ENCODE measurements at places on chromosomes 11 and 22. TPM values are rescaled to one million over a fixed set of nuclear protein-coding genes. Genes with fewer than 3 reads are reported as not detected.

GUCY1A2 gene
- 0.78 TPM for total RNA-seq

DGCR8 gene
- total RNA-seq: 44.0 TPM

JOSD1 gene
- 85.5 TPM for total RNA-seq

GRCh38 chr11:128574576-128575011, 12.8 kb downstream of the ETS1 start:
- no peak for DNase-seq
- H3K27ac ChIP-seq: no peak overlapping the region
- peaks cover 25% of the 10 kb centered on the region for H3K4me1 ChIP-seq
- H3K27me3 ChIP-seq: no peaks in the 10 kb centered on the region

GRCh38 chr11:111305876-111306275, 7.5 kb downstream of the POU2AF3 start:
- peaks cover 68% of the 10 kb centered on the region for H3K27me3 ChIP-seq
- DNase-seq: no peak
- H3K4me1 ChIP-seq: no peaks in the 10 kb centered on the region
- H3K36me3 ChIP-seq: no peaks in the 10 kb centered on the region

DNA sequence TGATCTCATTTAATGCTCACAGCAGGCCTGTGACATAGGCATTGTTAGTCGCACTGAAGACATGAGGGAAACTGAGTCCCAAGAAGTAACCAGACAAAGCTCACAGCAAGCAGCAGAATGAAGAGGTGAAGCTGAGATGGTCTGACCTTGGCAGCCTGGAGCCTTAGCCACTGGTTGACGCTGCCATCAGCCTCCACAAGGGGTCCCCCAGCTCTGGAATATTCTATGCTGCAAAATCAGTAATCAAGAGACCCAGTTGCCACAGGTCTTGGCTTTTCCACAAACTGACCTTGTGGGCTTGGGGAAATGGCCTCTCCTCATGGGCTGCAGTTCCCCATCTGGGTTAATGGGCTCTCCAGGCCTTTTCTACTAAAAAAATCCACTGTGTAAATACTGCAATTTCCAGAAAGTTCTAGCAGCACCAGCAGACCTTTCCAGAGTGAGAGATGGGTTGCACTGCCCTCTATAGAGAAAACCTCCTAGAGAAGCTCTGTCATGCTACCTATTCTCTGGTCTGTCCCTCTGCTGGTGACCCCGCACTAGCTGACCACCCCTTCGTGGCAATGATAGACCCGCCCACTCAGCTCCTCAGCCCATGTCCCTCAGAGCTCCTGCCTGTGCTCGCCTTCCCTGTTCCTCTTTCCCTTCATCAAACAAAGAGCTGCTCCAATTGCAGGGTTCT, 22.6 kb upstream of the ISX start:
- H3K4me3 ChIP-seq: no peak overlapping the region
- peaks cover 2% of the 10 kb centered on the region for H3K27me3 ChIP-seq
- H3K36me3 ChIP-seq: no peaks in the 10 kb centered on the region
- no peak for DNase-seq

DNA sequence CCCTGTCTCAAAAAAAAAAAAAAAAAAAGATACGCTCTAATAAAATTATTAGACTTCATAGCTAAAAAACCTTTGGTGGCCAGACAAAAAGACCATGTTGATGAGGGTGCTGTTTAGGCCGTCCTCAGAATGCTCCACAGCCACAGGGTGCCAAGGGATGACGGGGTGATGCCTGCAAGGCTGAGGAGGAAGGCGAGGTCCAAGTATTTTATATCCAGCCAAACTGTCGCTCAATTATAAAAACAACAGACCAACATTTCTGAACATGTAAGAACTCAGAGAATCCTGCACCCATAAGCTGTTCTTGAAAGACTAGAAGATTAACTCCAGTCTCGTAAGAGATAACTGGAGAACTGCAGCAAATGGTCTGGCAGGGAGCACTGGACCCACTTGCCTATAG, 29.2 kb downstream of the TBX1 start:
- H3K4me1 ChIP-seq: peaks cover 3% of the 10 kb centered on the region
- no peak for DNase-seq
- H3K27ac ChIP-seq: no peak overlapping the region
- H3K27me3 ChIP-seq: no peaks in the 10 kb centered on the region
- peaks cover 18% of the 10 kb centered on the region for H3K36me3 ChIP-seq

DNA sequence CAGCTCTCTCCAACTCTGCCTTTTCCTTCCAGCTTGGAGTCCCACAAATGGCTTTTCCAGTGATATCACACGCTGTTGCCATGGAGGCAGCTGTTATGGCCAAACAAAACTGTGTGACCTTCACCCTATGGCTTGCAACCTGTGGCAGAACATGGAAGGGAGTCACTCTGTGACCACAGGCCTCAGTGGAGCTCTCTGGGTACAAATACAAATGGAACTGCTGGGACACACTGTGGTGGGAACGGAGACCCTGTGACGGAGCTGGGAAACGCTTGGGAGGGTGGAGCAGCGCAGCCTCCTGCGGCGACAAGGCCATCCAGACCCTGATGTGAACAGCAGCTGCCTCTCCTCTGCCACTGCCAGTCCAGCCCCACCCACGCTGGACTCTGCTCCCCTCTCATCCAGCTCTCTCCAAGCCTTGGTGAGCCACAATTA, 162.5 kb downstream of the ETS1 start:
- H3K27ac ChIP-seq: peak overlapping the region; percentile 65
- no peak for DNase-seq
- H3K27me3 ChIP-seq: no peaks in the 10 kb centered on the region
- H3K4me3 ChIP-seq: no peak overlapping the region
- H3K36me3 ChIP-seq: no peaks in the 10 kb centered on the region

GRCh38 chr11:95150956-95151684, 61.5 kb downstream of the ENDOD1 start:
- H3K36me3 ChIP-seq: no peaks in the 10 kb centered on the region
- peak; percentile 92 for DNase-seq
- H3K4me3 ChIP-seq: peak overlapping the region; percentile 66
- peak overlapping the region; percentile 65 for H3K27ac ChIP-seq

DNA sequence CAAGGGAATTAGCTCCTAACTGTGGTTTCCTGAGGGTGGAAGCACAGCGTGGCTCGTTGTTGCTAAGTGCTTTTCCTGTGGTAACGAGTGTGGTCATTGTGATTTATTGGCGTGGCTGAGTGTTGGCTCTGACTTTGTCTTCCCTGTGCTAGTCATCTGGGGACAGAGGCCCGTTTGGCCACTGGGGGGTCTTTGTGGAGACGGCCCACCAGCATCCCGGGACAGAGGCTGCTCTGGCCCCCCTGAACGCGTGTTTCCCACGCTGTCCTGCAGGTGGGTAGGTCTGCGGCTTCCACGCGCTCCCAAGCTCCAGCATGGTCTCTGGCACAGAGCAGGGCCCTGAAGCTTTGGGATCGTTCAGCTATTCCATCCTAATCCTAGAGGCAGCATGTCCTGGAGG, 1040.0 kb downstream of the TBC1D22A start:
- peak; percentile 79 for DNase-seq
- no peak overlapping the region for H3K27ac ChIP-seq
- H3K4me3 ChIP-seq: no peak overlapping the region

DNA sequence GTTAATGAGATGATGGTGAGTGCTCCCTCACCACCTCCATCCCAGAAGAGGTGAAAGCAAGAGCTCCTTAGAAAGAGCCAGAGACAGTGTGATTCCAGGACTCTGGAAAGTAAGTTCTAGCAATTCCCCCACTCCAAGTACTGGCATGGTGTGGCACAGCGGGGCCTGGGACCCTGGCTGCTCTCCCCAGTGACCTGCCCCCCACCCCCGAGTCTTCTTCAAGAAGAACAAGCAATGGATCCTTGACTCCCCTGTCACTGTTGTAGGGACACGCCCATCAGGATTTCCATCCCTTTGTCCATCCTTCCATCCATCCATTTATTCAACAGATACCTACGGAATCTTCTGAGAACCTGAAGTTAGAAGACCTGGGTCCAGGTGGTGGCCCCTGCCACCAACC, 44.4 kb downstream of the C11orf96 start:
- peaks cover 28% of the 10 kb centered on the region for H3K27me3 ChIP-seq
- H3K4me1 ChIP-seq: peaks cover 26% of the 10 kb centered on the region
- no peak overlapping the region for H3K27ac ChIP-seq
- H3K36me3 ChIP-seq: no peaks in the 10 kb centered on the region
- no peak overlapping the region for H3K4me3 ChIP-seq

GRCh38 chr11:114183044-114183511, 113.1 kb upstream of the NNMT start:
- no peak overlapping the region for H3K4me3 ChIP-seq
- H3K27ac ChIP-seq: no peak overlapping the region
- H3K36me3 ChIP-seq: peaks cover 12% of the 10 kb centered on the region
- peaks cover 2% of the 10 kb centered on the region for H3K27me3 ChIP-seq
- peaks cover 36% of the 10 kb centered on the region for H3K4me1 ChIP-seq
- DNase-seq: no peak

GRCh38 chr22:22681221-22681739, 36.9 kb downstream of the GGTLC2 start:
- peaks cover 8% of the 10 kb centered on the region for H3K27me3 ChIP-seq
- no peak for DNase-seq
- H3K36me3 ChIP-seq: no peaks in the 10 kb centered on the region
- H3K4me1 ChIP-seq: no peaks in the 10 kb centered on the region

- no peaks in the 10 kb centered on the region for H3K27me3 ChIP-seq
- H3K27ac ChIP-seq: no peak overlapping the region
- no peak overlapping the region for H3K4me3 ChIP-seq
Observed at GRCh38 chr22:35347462-35347861, 33.4 kb upstream of the HMOX1 start.

- H3K4me1 ChIP-seq: peaks cover 12% of the 10 kb centered on the region
- H3K27me3 ChIP-seq: peaks cover 2% of the 10 kb centered on the region
- DNase-seq: no peak
- no peak overlapping the region for H3K27ac ChIP-seq
Observed at GRCh38 chr11:95502522-95502921, 271.5 kb upstream of the SESN3 start.

GRCh38 chr22:24437741-24438328, 10.4 kb downstream of the ADORA2A start:
- DNase-seq: no peak
- H3K27ac ChIP-seq: no peak overlapping the region
- peaks cover 35% of the 10 kb centered on the region for H3K4me1 ChIP-seq
- no peak overlapping the region for H3K4me3 ChIP-seq
- H3K27me3 ChIP-seq: no peaks in the 10 kb centered on the region

DUSP8 gene
- 5.4 TPM for total RNA-seq

FIBIN gene
- 45.4 TPM for total RNA-seq

IGSF9B gene
- 3.8 TPM for total RNA-seq

DNA sequence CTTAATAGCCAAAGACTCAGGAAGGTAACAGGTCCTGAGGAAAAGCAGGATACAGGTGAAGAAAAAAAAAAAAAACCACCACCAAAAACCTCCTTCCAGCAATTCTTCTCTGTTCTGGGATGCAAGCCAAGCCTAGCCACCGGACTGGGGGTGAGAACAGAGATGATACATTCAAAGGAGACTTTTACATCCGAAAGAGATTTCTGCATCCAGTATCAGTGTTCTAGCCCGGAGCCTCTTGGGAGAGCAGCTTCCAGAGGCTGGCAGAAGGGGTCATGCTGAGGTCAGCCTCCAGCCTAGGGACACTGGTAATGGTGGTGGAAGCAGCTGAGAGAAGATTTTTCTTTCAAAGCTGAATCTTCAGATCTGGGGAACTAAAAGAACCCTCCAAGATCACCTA, 76.2 kb downstream of the KCNC1 start:
- no peaks in the 10 kb centered on the region for H3K27me3 ChIP-seq
- no peak overlapping the region for H3K27ac ChIP-seq
- H3K4me1 ChIP-seq: no peaks in the 10 kb centered on the region
- no peaks in the 10 kb centered on the region for H3K36me3 ChIP-seq
- DNase-seq: no peak
- H3K4me3 ChIP-seq: no peak overlapping the region

DNA sequence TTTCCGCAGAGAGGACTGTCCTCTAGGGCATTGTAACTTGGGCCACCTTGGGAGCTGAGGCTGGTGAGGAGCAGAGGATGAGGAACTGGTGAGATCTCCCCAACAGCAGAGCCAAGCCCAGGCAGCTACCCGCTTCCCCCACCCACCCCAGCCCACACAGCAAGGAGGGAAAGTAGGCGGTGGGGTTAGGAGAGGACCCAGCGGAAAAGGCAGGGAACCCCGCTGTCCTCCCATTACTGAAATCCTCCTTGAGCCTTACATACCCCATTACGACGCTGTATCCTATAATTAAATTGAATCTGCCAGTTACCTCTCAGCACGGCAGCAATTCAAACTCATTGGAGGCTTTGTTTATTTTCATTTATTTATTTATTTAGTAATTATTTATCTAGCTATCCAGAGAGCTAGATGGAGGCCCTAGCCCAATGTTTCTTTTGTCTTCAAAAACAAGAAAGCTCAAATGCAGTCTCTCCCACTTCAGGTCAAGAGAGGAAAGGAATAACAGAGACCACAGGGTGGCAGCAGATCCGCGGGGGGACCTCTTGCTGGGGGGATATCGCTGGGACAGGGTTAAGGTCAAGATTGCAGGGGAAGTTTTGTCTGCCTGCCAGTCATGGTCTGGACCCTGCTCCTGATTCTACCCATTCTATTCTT, 218.0 kb downstream of the ST3GAL4 start:
- H3K4me1 ChIP-seq: peaks cover 8% of the 10 kb centered on the region
- no peak for DNase-seq
- peaks cover 7% of the 10 kb centered on the region for H3K27me3 ChIP-seq
- no peak overlapping the region for H3K27ac ChIP-seq

DNA sequence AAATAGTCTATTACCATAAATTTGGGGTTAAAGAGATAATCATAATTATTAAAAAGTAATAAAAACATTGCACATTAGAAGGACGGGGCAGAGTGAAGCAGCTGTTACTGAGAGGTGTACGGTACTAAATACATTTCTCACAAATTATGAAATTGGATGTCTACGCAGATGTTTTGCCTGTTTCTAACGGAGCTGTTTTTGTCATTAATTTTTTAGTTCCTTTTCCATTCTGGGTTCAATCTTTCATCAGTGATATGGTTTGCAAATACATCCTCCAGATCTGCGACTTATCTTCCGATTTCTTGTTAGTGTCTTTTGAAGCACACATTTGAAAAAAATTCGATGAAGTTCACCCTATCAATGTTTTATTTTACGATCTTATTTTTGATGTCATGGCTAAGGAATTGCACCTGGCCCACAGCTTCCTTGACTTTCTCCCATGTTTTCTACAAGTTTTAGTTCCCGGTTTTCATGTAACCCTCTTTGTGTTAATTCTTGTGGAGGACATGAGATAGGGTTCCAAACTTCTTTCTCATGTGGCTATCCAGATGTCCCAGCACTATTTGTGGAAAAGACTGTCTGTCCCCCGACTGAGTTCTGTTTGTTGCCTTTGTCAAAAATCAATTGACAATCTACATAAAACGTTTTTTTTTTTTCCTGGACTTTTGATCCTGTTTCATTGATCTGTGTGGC, 21.3 kb upstream of the KRTAP5-6 start:
- no peaks in the 10 kb centered on the region for H3K4me1 ChIP-seq
- DNase-seq: no peak

TPBGL gene
- 0.13 TPM for total RNA-seq

DNA sequence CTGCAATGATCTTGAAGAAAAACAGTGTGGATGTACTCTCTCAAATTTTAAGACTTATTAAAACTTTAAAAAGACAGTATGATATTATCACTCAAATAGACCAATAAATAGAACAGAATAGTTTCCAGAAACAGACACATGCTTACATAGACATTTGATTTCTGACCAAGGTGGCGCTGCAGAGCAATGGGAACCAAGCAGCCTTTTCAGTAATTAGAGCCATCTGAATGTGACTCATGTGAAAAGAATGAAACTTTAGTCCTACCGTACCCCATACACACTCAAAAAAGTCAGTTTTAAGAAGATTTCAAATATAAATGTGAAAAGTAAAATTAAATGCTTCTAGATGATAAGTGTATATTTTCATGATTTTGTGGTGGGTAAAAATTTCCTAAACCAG, 74.2 kb upstream of the MS4A8 start:
- no peak for DNase-seq
- peaks cover 7% of the 10 kb centered on the region for H3K4me1 ChIP-seq
- H3K4me3 ChIP-seq: no peak overlapping the region
- H3K27ac ChIP-seq: no peak overlapping the region
- no peaks in the 10 kb centered on the region for H3K27me3 ChIP-seq

OR8G5 gene
- not detected for total RNA-seq

Data from osteocyte (in vitro differentiated cells).